ENCODE measurements at places on chromosomes 5 and 9. TPM values are rescaled to one million over a fixed set of nuclear protein-coding genes. Genes with fewer than 3 reads are reported as not detected.

GRCh38 chr5:153439130-153439529 lies 51.3 kb upstream of the GRIA1 start:
- no peak for DNase-seq

Gene SLC25A2
- 0.48 TPM for total RNA-seq

GRCh38 chr5:59299006-59299405 lies 594.5 kb downstream of the PDE4D start:
- no peak for DNase-seq

DNA sequence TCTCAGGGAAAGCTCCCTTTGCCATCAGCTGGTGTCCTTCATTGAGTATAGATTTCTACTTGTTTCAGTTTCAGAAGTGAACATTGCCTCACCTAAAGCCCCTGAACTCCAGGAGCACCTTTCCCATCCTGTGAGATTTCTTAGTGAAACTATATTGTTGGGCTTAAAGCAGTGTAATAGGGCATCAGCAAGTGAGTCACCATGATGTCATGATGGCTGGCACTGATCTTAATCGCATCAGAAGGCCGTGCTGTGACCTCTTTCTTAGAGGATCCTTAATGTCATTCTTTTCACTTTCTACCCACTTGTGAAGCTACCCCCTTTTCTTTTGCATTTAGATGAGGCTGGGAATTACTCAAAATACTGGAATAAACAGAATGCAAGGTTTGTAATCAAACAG lies 401.3 kb downstream of the MTRR start:
- no peak for DNase-seq

Gene GFI1B
- not detected for total RNA-seq

GRCh38 chr9:132049323-132049882 lies 30.3 kb downstream of the MED27 start:
- no peak for DNase-seq

DNA sequence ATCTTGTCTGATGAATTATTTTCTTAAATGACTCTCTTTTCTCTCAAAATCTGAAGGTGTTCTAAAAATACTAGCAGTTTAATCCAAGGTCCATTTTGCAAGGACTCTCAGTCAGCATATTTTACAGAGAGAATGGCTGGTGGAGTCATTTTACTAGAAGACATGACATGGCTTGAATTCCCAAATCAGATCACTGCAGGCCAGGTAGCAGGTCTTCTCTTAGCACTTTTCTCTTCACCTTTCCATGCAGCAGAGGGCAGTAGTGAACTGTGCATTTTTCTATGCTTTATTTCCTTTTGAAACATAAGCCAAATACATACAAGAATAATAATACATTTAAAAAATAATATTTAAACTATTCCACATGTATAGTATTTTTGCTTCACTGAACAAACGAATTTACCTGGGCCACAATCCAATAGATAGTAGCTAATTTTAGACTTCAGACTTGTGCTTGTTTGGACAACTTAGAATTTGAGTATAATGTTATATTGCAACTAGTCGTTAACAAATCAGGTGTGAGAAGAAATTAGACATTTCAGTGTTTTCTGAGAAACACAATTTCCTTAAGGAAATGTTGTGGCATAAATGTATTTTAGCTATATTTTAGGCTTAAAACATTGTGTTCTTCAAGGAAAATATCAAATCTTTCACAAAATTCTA lies 289.4 kb upstream of the DAB2 start:
- DNase-seq = no peak

- no peak for DNase-seq
Measured at GRCh38 chr5:178531786-178532185, 58.4 kb downstream of the COL23A1 start.

DNA sequence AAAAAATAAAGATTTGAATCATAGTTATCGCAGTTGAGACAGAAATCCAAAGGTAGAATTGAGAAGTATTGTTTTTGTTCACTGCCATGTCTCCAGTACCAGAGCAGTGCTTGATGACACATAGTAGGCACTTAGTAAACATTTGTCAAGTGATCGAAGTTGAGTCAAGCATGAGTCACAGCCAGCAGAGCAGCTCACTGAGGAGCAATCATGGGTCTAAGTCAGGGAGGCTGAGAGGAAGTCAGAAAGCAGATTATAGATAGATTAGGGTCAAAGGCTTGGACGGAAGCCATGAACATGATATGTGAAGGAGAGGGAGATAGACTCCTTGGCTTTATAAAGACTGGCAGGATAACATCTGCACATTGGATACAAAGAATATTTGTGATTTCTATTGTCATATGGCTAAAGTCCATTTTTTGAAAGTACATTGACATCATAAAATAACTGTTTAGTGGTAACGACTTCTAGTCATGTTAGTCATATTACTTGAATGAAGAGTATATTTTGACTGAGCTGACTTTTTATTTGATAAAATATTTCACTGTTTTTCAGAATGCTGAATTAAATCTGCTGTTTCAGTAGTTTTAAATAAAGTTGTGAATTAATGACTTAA lies 168.5 kb downstream of the RAB3C start:
- no peak for DNase-seq

Gene BHMT
- not detected for total RNA-seq

- DNase-seq = no peak
Measured at GRCh38 chr9:129686736-129687135, 21.3 kb downstream of the PRRX2 start.

DNA sequence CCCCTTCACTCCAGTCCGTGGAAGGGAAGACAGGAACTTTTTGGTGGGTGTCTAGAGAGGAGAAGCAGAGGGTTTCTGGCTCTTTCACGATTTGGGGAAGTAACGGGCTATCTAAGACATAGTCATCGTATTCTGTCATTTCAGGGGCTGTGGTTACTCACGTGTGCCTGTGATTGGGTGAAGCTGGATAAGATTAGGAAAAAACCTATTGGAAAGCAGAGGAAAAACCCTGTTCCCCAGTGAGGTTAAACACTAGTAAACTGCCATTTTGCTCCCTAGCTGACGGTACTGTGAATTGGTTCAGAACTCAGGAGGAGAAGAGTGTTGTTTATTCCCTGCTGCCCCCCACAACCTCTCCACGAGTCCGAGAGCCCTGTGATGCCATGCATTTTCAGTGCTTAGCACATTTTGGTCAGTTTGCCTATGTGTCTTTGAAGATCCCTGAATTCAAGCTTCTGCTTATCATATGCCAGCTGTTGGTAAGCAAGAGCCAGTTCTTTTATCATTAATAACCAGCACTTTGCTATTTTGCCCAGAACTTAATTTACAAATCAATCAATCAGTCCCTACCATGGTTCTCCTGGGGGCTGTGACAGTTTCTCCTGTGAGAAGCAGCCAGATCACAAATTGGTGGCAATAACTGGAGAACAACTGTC lies 45.1 kb upstream of the ROR2 start:
- no peak for DNase-seq

Gene P4HA2
- 261 TPM for total RNA-seq

GRCh38 chr9:108282872-108283271 lies 572.9 kb downstream of the ACTL7B start:
- no peak for DNase-seq

DNA sequence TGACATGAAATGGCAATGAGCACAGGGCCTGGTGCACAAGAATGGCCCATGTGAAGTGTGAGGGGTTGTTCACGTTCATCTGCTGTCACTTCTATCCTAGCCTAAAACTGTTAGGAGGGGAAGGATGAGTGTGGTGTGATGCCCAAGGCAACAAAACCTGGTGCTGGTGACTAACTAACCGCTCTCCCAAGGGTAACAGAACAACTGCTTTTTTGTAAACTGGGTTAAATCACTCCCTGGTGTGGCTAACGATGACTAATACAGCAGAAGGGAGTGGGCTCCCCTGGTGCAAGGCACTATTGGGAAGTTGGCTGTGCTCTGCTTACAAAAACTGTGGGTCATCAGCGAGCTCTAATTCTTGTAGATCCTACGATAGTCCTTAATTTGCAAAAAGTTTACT lies 103.2 kb upstream of the VCAN start:
- no peak for DNase-seq

- no peak for DNase-seq
Measured at GRCh38 chr5:61816585-61817450, 484.8 kb downstream of the ZSWIM6 start.

DNA sequence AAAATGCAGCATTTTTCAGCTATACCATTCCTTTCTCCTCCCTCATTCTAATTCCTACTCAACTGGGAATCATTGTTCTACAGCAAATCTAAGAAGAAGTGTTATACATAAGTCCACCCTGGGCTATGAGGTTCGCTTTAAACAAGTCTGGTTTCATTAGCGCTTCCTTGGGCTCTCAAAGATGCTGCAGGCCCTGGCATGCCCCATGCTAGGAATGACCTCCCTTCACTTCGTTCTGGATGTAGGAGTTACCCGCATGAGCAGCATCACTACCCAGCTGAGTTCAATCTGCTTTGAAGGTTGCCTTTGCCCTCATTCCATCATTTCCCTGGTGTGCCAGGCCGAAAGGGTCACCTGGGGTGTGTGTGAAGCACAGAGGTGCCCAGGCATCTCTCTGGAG lies 35.4 kb downstream of the F2R start:
- no peak for DNase-seq

DNA sequence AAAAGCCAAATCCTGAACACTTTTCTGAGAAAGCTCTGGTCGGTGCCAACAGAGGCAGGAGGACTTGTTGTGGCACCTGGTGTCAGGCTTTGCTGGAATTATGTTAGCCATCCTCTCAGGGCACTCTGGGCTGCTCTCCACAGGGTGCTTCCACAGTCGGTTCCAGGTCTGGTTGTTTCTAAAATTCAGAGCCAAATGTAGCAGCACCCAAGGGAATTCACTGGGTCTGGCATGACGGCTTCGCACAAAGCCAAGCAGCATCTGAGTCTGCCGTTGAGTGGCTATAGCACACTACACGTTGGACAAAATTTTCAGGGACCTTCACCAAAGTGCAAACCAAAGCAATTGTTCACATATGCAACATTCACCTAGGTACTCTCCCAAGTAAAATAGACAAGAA lies 110.2 kb downstream of the PJA2 start:
- DNase-seq = no peak

- DNase-seq = no peak
Measured at GRCh38 chr5:96209829-96210228, 223.2 kb downstream of the PCSK1 start.

Gene RGS7BP
- not detected for total RNA-seq

Gene TLX3
- not detected for total RNA-seq

GRCh38 chr9:37301042-37301853 lies 121.2 kb upstream of the GRHPR start:
- no peak for DNase-seq

Gene ENTR1
- total RNA-seq = 52.9 TPM

DNA sequence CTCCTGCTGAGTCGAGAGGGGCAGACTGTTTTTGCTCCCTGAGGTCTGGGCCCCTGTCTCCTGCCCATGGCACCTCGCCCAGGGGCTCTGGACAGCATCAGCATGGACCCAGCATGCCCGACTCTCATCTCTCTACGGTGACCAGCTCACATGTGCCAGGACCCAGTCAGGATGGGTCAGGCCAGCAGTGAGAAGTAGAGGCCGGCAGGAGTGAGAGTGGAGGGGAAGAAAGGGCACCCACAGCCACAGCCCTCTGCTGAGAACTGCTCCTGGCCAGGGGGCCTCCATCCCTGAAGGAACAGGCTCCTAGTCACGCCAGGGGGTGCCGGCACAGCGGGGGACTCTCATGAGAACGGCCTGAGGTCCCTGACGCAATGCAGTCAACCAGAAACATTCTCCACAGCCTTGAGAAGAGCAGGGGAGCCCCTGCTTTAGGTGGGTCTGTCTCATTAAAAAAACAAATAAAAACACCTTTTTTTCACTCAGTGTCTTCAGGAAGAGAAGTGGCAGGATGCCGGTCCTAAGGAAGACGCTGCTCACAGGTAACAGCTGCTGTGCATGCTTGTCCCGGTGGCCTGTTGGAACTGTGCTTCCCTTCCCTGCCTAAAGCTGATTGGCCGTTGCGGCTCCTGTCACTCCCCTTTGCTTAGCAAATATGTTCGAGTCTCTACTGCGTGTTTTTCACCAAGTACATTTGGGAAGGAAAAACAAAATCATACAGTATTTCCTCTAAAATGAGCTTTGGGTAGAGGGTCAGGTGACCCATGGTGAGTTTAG lies 85.7 kb upstream of the FBXW11 start:
- peak; percentile 59 for DNase-seq

- no peak for DNase-seq
Measured at GRCh38 chr9:120608421-120608820, 28.5 kb upstream of the CDK5RAP2 start.

DNA sequence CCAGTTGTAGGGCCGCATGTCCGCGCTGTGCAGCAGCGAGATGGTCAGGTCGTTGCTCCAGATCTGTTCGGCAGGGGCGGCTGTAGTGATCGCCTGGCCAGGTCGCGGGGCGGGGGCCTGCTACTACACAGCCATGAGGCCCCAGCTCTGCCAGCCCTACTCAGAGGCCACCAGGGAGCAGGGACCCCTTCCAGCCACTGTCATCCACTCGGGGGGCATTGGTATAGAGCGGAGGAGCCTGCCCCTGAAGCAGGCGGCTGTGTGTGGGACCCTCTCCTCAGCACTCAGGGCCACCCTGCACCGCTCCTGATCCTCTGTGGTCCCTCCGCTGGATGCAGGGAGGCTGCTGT lies 1.7 kb downstream of the FBXW5 start:
- peak; percentile 83 for DNase-seq

DNA sequence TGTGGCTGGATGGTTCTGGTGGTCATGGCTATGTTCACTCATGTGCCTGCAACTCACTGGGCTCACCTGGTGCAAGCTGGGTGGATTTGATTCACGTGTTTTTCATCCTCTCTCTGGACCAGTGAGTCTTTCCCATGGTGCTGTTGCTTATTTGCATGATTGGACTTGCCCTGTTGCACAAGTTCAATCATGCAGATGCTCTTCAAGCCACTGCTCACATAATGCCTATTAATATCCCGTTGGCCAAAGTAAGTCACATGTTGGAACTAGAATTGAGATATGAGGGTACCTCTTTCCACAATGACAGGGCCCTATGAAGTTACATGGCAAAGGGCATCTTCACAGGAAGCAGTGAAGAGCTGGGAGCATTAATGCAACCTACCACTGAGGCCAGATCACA lies 26.5 kb upstream of the MROH2B start:
- no peak for DNase-seq

DNA sequence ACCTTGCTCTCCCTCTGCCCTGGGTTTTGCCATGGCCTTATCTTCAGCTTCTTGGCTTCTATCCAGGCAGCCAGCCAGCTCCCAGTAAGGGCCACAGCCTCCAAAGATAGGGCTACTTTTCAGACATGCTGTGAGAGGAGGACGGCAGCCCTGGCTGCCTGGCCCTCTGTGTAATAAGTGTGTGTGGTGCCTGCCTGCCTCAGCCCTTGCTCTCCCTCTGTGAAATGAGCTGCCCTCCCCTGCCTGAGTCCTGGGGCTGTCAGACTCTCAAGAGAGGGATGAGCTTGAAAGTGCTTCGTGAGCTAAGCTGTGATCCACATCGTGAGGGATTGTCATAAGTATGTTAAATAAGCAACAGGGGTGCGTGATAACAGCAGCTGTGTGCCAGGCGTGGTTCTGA lies 8.1 kb downstream of the NDST1 start:
- no peak for DNase-seq

Gene UNC5A
- total RNA-seq = 0.15 TPM

DNA sequence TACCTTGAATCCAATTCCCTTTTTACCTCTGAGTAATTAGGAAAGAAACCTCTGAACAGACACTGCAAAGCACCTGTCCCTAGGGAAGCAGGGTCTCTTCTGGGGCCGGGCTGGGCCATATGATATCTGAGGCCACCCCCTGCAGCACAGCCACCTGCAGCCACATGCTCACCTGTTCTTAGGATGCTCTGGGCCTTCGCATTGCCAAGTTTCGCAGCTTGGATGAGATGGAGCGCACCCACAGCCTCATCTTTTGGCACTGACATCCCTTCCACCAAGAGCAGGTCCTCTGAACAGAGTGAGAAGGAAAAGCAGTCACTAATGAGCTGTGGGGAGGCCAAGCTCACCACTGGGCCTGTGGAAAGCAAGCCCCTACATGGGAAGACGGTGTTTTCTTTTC lies 27.3 kb downstream of the CLTA start:
- no peak for DNase-seq

- no peak for DNase-seq
Measured at GRCh38 chr5:179793468-179794139, at the start of gene LTC4S. Gene LTC4S (plus strand): TSS chr5:179793986. CDS start chr5:179794081, 95 bp downstream.
